H9 (cell line): ENCODE measurements at places on chromosomes 1 and 21. TPM values are rescaled to one million over a fixed set of nuclear protein-coding genes. Genes with fewer than 3 reads are reported as not detected.

CELA3B gene
- total RNA-seq = not detected in 2 replicates

CYYR1 gene
- total RNA-seq = 13.1 and 13.6 TPM in 2 replicates

LCE1C gene
- not detected in 2 replicates for total RNA-seq

ADAMTS1 gene
- total RNA-seq = 17.8 and 17.9 TPM in 2 replicates

DNA sequence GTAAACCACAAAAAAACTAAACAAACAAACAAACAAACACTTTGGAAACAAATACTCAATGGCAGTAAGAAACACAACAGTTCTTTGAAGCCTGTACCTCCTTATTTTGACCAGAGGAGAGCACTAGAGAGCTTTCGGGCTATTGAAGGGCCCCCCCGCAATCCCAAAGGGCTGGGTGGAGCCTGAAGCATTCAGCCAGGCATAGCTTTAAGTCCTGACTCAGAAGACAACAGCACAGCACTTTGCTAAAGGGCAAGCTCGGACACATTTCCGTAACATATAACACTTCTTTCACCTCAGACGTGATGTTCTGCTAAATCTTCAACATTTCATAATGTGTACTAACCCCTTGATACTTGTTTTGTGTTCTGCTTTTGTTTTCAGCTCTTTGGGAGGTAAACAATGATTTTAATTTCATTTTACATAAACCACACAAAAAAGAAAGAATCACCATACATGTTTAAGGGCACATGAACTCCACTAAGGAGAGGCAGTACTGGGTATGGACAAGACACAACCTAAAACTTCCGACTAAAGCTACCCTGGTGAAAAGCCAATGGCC, 9.7 kb upstream of the SHCBP1L start:
- H3K36me3 ChIP-seq = peaks cover 13% of the 10 kb centered on the region
- H3K27ac ChIP-seq = no peak overlapping the region
- no peak overlapping the region for H3K4me3 ChIP-seq
- no peaks in the 10 kb centered on the region for H3K4me1 ChIP-seq
- no peaks in the 10 kb centered on the region for H3K27me3 ChIP-seq

DNA sequence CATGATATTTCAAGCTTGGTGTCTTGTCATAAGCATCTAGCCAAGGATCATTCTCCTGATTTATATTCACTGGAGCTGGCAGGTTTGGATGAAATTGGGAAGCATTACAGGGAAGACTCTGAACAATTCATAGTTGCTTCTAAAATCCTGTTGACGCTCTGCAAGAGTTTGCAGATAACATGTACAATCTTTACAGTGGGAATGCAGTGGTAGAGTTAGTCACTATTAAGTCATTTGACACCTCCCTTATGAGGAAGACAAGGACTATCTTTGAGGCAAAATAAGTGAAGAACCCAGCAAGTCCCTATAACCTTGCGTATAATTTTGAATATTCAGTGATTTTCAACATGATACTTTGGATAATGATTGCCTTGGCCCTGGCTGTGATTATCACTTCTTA, 45.3 kb upstream of the CRB1 start:
- H3K27me3 ChIP-seq = no peaks in the 10 kb centered on the region
- H3K4me3 ChIP-seq = no peak overlapping the region
- no peak overlapping the region for H3K27ac ChIP-seq
- no peaks in the 10 kb centered on the region for H3K4me1 ChIP-seq
- H3K36me3 ChIP-seq = no peaks in the 10 kb centered on the region

DNA sequence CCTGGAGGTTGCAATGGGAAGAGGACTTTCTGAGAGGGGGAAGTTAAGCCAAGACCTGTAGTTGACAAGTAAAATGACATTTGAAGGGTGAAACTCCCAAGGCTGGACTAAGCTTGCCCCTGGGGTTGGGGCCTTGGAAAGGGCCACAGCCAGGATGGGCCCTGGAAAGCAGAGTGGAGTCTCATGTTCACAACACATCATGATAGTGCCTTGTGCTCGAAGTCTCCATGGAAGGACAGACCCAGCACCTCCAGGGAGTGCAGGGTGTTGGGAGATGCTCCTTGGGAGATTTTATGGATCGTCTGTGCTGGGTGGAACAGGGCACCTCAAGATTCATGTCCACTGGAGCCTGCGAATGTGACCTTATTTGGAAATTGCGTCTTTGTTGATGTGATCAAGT, 55.6 kb upstream of the ACTRT2 start:
- no peaks in the 10 kb centered on the region for H3K4me1 ChIP-seq
- no peak for DNase-seq
- H3K36me3 ChIP-seq = no peaks in the 10 kb centered on the region

GRCh38 chr1:12595757-12596006, 22.3 kb downstream of the DHRS3 start:
- H3K36me3 ChIP-seq = no peaks in the 10 kb centered on the region
- no peak for DNase-seq
- H3K27me3 ChIP-seq = no peaks in the 10 kb centered on the region; the same call in 1 of the 2 replicates
- peaks cover 6% of the 10 kb centered on the region; the same call in 1 of the 2 replicates for H3K4me1 ChIP-seq

DNA sequence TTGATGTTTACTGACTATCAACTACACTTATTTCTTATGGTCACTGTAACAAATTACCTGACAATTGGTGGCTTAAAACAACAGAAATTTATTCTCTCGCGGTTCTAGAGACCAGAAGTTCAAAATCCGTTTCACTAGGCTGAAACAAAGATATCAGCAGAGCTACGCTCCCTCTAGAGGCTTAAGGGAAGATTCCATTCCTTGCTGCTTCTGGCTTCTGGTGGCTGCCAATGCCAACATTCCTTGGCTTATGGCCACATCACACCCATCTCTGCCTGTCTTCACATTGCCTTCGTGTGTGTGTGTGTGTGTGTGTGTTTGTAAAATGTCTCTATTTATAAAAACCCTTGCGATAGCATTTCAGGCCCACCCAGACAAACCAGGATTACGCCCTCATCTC, 66.4 kb downstream of the LMX1A start:
- H3K36me3 ChIP-seq = no peaks in the 10 kb centered on the region; the same call in 2 of the 3 replicates
- DNase-seq = no peak
- H3K4me3 ChIP-seq = no peak overlapping the region
- H3K27me3 ChIP-seq = 0 out of 2 replicates have a peak, but pooled peaks cover 2% of the 10 kb centered on the region

- H3K4me1 ChIP-seq = no peaks in the 10 kb centered on the region
- no peak for DNase-seq
- H3K27ac ChIP-seq = no peak overlapping the region
- no peaks in the 10 kb centered on the region for H3K27me3 ChIP-seq
- H3K4me3 ChIP-seq = no peak overlapping the region
Observed at GRCh38 chr1:166907763-166908162, 31.7 kb upstream of the TADA1 start.

DNA sequence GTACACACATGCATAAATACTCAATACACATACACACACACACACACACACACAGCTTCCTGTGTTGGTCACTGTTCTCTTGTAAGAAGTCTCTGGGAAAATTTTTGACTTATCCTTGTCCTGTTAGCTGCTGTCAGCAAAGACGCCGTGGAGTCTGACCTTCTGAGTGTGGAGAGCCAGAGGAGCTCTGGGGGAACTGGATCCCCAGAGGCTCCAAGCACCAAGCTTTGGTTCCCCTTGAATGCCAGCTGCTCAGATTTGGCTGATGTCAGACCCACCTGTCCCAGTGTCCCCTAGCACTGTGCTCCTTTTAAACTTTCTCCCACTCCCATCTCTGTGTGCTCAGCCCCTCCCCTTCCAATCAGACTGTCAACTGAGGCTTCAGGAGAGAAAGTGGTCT, 319.1 kb downstream of the CAMTA1 start:
- no peak overlapping the region for H3K4me3 ChIP-seq
- no peaks in the 10 kb centered on the region for H3K27me3 ChIP-seq
- H3K4me1 ChIP-seq = no peaks in the 10 kb centered on the region
- no peak overlapping the region for H3K27ac ChIP-seq
- H3K36me3 ChIP-seq = no peaks in the 10 kb centered on the region

DNA sequence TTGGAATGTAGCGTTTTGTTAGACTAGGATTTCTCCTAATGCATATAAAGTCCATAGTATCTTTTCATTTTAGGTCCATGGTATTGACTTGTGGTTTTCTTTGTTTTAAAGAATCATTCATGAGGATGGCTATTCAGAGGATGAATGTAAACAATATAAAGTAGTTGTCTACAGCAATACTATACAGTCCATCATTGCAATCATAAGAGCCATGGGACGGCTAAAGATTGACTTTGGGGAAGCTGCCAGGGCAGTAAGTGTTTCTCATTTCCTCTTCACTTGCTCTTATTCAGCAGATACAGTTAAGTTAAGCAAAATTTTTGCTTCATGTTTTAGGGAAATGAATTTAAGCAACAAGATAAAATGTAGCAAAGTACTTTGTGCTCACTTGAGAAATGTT, 25.4 kb downstream of the GNAI3 start:
- H3K27ac ChIP-seq = no peak overlapping the region
- H3K4me1 ChIP-seq = peaks cover 2% of the 10 kb centered on the region; the same call in 1 of the 2 replicates
- no peak overlapping the region for H3K4me3 ChIP-seq
- H3K27me3 ChIP-seq = no peaks in the 10 kb centered on the region
- no peak for DNase-seq

GRCh38 chr1:6645018-6645417, 20.4 kb downstream of the THAP3 start:
- H3K36me3 ChIP-seq = peaks cover 58% of the 10 kb centered on the region
- H3K4me1 ChIP-seq = no peaks in the 10 kb centered on the region
- no peak overlapping the region for H3K27ac ChIP-seq

DNA sequence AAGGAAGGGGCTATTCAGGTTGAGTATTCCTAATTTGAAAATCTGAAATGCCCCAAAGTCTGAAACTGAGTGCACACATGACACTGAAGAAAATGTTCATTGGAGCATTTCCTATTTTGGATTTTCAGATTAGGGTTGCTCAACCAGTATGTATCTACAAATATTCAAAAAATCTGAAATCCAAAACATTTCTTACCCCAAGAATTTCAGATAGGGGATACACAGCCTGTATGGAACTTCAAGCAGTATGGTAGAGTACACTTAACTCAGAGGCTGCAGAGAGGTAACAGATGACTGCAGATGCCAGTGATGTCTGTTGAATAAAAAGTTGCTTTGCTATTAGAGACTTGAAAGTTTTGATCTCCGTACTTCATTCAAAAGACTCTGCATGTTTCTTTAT, 19.0 kb downstream of the YTHDF2 start:
- no peak overlapping the region for H3K4me3 ChIP-seq
- H3K36me3 ChIP-seq = peaks cover 21% of the 10 kb centered on the region
- H3K27me3 ChIP-seq = no peaks in the 10 kb centered on the region
- H3K4me1 ChIP-seq = 0 out of 2 replicates have a peak, but pooled peaks cover 3% of the 10 kb centered on the region

DNA sequence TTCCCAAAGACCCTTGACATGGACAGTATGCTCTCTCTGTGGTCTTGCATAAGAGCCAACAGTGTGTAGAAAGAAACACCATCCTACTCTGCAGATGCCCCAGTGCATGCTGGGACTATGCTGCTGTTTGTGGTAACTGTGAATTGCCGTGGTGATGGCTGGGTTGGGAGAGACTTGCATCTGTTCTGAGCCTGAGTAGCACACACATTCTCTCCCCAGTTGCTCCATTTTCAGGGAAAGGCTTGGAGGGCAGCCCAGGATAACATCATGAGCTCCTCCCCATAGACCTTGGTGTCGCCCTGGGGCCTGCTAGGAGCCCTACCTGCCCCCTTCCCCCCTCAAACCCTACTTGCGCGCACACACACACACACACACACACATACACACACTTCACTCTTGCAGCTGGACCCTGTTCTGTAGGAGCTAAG, 120.9 kb upstream of the IPO9 start:
- H3K27me3 ChIP-seq = no peaks in the 10 kb centered on the region
- no peak overlapping the region for H3K27ac ChIP-seq
- peaks cover 3% of the 10 kb centered on the region for H3K4me1 ChIP-seq
- H3K4me3 ChIP-seq = no peak overlapping the region
- no peak for DNase-seq

GRCh38 chr1:59605184-59605583, 209.6 kb upstream of the HOOK1 start:
- H3K36me3 ChIP-seq = peaks cover 25% of the 10 kb centered on the region
- H3K4me3 ChIP-seq = no peak overlapping the region
- H3K27ac ChIP-seq = no peak overlapping the region
- H3K4me1 ChIP-seq = peaks cover 3% of the 10 kb centered on the region; the same call in 1 of the 2 replicates

DNA sequence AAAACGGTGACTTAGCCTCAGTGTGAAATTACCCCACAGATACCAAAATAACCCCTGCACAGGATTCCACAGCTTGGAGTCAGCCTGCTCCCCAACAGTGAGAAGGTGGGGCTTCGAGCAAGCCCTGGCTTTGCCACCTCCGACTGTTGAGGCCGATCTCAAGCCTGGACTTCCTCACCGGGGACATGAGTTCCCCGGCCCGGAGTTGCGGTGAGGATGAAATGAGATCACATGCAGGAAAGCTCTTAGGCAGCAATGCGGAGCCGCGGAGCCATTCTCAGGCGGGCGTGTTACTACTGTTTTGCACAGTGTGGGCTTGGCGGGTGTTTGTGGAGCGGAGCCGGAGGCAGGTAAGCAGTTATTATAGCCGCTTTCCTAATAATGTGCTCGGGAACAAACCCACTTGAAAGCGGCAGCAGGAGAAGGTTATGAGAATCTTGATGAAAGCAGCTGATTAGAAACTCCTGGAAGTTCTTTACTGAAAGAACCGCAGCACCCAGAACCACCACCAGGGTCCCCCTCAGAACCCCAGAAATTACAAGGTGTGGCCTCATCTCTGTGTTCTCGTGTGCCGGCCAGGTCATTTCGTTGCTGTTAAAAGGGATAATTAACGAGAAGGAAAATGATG, 3.9 kb upstream of the CLSTN1 start:
- H3K36me3 ChIP-seq = no peaks in the 10 kb centered on the region; the same call in 2 of the 3 replicates
- H3K27me3 ChIP-seq = peaks cover 6% of the 10 kb centered on the region; the same call in 1 of the 2 replicates
- peaks cover 3% of the 10 kb centered on the region; the same call in 1 of the 2 replicates for H3K4me1 ChIP-seq

- DNase-seq = no peak
- no peak overlapping the region for H3K4me3 ChIP-seq
- no peaks in the 10 kb centered on the region; the same call in 1 of the 2 replicates for H3K27me3 ChIP-seq
- no peak overlapping the region for H3K27ac ChIP-seq
Observed at GRCh38 chr1:92026806-92027205, 3.0 kb upstream of the EPHX4 start.

GRCh38 chr1:33119532-33120217, 38.7 kb downstream of the AZIN2 start:
- peak; percentile 88 for DNase-seq
- H3K27ac ChIP-seq = no peak overlapping the region
- no peaks in the 10 kb centered on the region for H3K36me3 ChIP-seq
- no peak overlapping the region for H3K4me3 ChIP-seq
- H3K4me1 ChIP-seq = no peaks in the 10 kb centered on the region
- H3K27me3 ChIP-seq = no peaks in the 10 kb centered on the region; the same call in 1 of the 2 replicates

- DNase-seq = no peak
- H3K4me1 ChIP-seq = no peaks in the 10 kb centered on the region
Observed at GRCh38 chr1:172452536-172453152, 8.8 kb upstream of the PIGC start.

GRCh38 chr1:86778569-86779239, 74.3 kb downstream of the SH3GLB1 start:
- H3K27me3 ChIP-seq = no peaks in the 10 kb centered on the region
- H3K27ac ChIP-seq = no peak overlapping the region
- H3K4me1 ChIP-seq = peaks cover 3% of the 10 kb centered on the region; the same call in 1 of the 2 replicates
- no peak overlapping the region for H3K4me3 ChIP-seq
